ENCODE measurements at places on chromosomes 5 and 9.

- no peak for DNase-seq
These were observed 71.9 kb downstream of the ACTL7B start for GRCh38 chr9:108783731-108784495.

GRCh38 chr9:76580188-76580587 lies 121.2 kb downstream of the GCNT1 start:
- no peak for DNase-seq

GRCh38 chr5:5146530-5147160 lies 6.5 kb downstream of the ADAMTS16 start:
- no peak for DNase-seq

DNA sequence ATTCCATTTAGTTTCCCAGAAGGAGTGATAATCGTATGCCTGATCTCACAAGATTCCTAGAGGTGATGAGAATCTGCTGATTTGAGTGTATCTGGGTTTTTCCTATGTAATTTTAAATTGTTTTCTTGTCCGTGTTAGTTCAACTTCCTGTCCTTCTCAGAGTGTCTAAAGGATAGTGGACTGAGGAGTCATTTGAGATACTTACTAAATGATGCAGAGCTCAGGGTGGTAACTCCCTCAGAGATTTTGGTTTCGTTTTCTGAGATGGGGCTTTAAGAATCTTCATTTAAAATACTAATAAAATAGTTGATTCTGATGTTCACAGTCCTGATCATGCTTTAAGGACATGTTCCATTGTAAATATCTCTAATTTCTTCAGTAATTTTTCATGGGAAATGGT lies 30.3 kb downstream of the MELK start:
- DNase-seq, result no peak

- DNase-seq, result peak; percentile 16
These were observed at the start of gene MCTP1 for GRCh38 chr5:95284572-95285408. MCTP1 (minus strand) TSS chr5:95285094.

DNA sequence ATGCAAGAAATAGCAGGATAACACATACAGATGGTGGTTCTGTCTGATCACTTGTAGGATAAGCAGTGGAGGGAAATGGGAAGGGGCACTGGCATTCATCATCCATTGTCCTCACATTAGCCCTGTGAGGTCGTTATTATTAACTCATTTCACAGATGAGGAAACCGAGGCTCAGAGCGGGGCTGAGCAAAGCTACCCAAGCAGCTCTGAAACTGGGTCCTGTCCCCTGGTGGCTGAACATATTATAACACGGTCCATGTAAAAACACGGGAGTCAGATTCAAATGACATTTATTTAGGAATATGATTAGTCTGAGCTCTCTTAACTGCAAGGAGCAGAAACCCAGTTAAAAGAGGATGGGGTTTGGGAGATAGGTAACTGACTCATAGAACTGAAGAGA lies 43.1 kb downstream of the HRH2 start:
- no peak for DNase-seq

- no peak for DNase-seq
These were observed 81.5 kb downstream of the VCAN start for GRCh38 chr5:83553000-83553486.

DNA sequence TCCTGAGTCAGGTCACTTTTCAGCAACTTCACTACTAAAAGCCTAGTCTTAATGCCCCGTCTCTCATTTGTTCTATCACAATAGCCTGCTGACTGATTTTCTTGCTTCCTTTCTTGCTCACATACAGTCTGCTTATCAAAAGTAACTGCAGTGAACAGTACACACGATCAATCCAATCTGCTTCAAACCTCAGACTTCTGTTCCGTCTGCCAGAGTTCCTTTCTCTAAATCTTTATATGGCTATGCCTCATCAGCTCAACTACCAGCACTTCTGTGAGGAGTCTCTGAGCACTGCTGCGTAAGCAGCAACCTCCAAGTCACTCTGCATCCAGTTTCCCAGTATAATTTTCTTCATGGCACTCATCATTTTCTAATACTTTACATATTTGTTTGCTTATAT lies 34.8 kb upstream of the PUM3 start:
- DNase-seq, result no peak

GRCh38 chr5:31187591-31187990 lies 5.9 kb upstream of the CDH6 start:
- DNase-seq, result no peak

DNA sequence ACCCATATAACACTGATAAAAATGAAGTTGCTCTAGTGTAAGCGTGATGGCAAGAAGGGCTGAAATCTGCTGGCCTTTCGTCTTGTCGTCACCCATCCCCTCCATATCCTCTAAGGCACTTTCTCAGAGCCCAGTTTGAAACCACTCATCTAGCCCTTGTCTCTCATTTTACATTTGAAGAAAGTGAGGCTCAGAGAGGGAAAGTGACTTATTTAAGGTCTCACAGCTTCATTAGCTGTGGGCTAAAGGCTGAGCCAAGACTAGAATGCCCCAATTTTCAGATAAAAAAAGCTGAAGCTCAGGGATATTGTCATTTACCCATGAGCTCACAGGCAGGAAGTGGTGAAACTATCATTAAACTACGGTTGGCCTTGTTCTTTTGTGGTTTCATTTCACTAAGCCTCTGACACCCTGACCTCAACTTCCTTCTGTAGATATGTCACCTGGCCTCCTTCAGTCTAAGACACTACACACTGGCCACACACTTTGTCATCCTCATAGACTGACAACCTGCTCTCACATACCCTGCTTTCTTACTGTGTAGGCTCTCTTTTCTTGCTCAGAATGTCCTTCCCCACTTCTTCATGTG lies 176.7 kb upstream of the DMAC1 start:
- no peak for DNase-seq

GRCh38 chr9:120110520-120110919 lies 469.4 kb downstream of the CDK5RAP2 start:
- DNase-seq, result no peak

- DNase-seq, result no peak
These were observed 131.6 kb upstream of the TRPM3 start for GRCh38 chr9:71253011-71253410.

DNA sequence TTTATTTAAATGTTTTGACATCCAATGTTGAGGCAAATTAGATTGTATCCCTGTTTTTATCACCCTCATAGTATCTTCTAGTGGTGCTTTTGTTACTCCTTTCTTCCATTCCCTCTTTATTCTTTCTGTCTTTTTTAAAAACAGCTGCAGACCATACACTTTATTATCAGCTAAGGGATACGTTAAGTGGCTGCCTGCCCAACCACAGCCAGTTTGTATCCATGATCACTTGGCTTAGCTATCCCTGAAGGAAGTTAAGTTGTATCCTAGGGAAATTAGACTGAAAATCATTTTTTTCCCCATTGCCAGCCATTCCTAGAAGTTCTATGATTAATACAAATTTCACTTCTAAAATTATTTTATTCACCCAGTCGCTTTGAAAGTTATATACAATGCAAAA lies 1032.7 kb downstream of the NR2F1-AS1 start:
- no peak for DNase-seq

GRCh38 chr5:132372127-132372526 lies 2.6 kb downstream of the SLC22A5 start:
- DNase-seq, result no peak

DNA sequence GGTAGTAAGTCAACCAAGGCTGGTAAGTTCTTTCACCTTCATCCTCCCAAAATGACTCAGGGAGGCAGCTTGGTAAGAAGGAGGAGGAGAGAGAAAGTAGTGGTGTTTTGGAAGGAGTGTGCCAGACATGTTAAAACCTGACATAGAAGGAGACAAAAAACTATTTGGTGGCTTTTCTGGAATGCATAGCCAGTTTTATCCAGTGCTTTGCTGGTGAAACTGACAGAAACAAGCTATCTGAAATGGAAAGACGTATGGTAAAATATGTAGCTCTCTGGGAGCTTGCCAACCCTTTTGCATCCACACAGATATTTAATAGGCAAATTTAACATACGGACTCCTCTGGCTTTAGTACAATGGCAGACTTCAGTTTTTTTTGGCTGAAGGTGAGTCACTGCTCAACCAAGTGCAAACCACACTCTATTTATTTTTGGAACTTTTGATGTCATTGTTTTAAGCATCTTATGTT lies 45.4 kb downstream of the RAB14 start:
- DNase-seq, result no peak

GRCh38 chr9:18976221-18976708 lies 56.7 kb downstream of the SAXO1 start:
- DNase-seq, result no peak

DNA sequence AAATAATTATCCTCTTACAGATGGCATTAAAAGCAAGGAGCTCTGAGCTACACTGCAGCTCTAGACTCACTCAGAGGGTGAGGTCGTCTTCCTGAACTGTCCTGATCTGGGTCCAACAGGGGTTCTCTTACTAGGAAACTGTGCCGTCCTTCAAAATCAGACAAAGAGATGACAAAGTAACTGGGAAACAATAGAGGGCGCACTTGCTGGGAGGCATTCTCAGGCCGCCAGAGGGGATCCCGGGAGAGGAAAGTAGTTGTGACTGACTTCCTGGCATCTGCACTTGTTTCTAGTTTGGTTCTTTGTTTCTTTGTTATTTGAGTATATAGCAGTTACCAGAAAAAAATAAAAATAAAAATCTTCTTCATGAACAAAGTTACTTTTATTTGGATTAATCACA lies 142.9 kb upstream of the MSX2 start:
- peak; percentile 46 for DNase-seq

GRCh38 chr9:120989065-120989464 lies 61.0 kb downstream of the C5 start:
- no peak for DNase-seq

Measured in HAP-1 (cell line).